ENCODE measurements at places on chromosomes 7 and 10. TPM values are rescaled to one million over a fixed set of nuclear protein-coding genes. Genes with fewer than 3 reads are reported as not detected.

Gene CYP3A5
- not detected for total RNA-seq

DNA sequence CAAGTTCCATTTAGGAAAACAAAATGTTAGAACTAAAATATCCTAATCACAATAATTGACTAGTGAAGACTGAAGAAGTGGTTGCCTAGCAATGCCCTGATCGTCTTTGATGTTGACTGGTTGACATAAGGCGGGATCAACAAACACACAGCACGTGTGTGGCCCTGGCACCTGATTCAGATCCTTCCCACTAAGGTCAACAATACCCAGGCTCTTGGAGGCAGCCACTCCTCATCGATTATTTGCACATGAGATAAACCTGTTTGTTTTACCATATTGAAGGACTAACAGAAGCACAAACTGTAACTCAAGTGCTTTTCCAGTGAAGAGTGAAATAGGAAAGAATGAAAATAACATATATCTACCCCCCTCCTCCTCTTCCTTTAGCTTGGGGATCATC, 15.6 kb downstream of the FANK1 start:
- H3K27me3 ChIP-seq: no peaks in the 10 kb centered on the region
- no peak overlapping the region for H3K4me3 ChIP-seq
- H3K36me3 ChIP-seq: no peaks in the 10 kb centered on the region
- DNase-seq: no peak

Gene NUPR2
- total RNA-seq: not detected

DNA sequence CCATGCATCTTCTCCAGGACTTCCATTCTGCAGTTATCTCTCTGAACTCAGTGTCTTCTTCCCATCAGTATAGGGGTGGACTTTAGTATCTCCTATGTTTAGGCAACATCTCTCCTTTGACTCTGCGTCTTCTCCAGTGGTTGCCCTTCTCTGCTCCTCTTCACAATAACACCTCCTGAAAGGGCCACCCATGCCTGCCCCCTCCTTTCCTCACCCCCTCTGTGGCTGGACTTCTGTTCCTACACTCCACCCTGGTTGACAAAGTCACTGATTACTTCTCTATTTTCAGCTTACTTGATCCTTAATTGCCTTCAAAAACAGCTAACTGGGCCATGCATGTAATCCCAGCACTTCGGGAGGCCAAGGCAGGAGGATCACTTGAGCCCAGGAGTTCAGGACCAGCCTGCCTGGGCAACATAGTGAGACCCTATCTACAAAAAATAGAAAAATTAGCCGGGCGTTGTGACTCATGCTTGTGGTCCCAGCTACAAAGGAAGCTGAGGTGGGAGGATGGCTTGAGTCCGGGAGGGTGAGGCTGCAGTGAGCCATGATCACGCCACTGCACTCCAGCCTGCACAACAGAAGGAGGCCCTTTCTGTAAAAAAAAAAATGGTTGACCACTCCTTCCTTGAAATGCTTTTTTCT, 13.7 kb downstream of the SRGN start:
- H3K27ac ChIP-seq: no peak overlapping the region
- no peak for DNase-seq
- no peaks in the 10 kb centered on the region for H3K27me3 ChIP-seq

Gene DLX5
- total RNA-seq: not detected

DNA sequence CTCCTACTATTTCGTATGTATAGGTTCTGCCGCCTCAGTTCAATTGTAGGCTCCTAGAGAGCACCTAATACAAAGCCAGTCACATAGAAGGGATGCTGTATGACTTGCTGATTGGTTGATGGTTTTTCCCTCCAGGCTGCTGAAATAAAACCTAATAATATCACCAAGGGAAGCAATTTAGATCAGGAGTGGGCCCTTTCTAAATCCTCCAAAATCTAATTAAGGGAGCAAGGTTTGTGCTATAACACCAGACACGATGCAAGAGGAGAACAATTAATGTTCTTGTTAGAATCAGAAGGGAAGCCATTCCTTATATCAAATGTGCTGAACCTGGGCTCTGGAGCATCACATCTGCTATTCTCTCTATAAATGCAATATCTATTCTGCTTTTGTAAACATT, 42.0 kb upstream of the SLC13A1 start:
- H3K4me3 ChIP-seq: no peak overlapping the region
- no peaks in the 10 kb centered on the region for H3K27me3 ChIP-seq
- H3K36me3 ChIP-seq: no peaks in the 10 kb centered on the region
- DNase-seq: no peak

- H3K36me3 ChIP-seq: no peaks in the 10 kb centered on the region
- no peaks in the 10 kb centered on the region for H3K27me3 ChIP-seq
- H3K4me3 ChIP-seq: no peak overlapping the region
- no peaks in the 10 kb centered on the region for H3K4me1 ChIP-seq
Observed at GRCh38 chr10:106401161-106401560, 763.3 kb downstream of the SORCS1 start.

- H3K27ac ChIP-seq: no peak overlapping the region
- no peaks in the 10 kb centered on the region for H3K27me3 ChIP-seq
- peaks cover 18% of the 10 kb centered on the region for H3K4me1 ChIP-seq
Observed at GRCh38 chr7:16270844-16271243, 150.5 kb downstream of the CRPPA start.

GRCh38 chr7:105270117-105270516, 118.6 kb downstream of the SRPK2 start:
- H3K27me3 ChIP-seq: no peaks in the 10 kb centered on the region
- H3K36me3 ChIP-seq: no peaks in the 10 kb centered on the region
- peaks cover 17% of the 10 kb centered on the region for H3K4me1 ChIP-seq
- DNase-seq: peak; percentile 51
- no peak overlapping the region for H3K4me3 ChIP-seq

GRCh38 chr7:71535616-71536015, 403.7 kb downstream of the GALNT17 start:
- H3K4me3 ChIP-seq: no peak overlapping the region
- no peak overlapping the region for H3K27ac ChIP-seq
- no peak for DNase-seq

DNA sequence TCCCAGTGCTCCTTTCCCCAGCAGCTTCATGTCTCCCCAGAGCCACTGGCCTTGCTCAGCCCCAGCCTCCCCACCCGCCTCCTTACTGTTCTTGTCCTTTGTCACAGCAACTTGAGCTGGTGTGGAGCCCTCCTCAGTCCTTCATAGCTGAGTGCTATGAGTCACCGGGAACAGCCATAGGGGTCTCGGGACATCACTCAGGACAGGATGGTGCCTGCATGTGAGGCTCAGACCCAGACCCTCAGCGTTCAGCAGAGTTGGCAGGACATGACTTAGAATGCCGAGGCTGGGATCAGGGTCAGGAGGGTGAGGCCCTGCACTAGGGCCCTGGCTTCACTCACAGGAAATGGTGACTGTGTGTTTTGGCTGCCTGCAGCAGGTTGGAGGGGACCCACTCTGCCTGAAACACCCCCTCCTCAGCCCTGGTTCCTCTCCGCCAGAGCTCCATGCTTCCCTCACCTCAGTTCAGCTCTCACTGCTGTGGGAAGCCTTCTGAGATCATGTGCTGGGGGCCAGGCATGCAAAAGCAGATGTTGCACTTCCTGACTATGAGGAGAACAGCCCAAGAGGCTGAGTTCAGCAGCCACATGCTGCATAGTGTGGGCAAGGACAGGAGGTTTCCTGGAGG, 40.7 kb upstream of the GJD4 start:
- no peaks in the 10 kb centered on the region for H3K36me3 ChIP-seq
- no peak for DNase-seq
- no peaks in the 10 kb centered on the region for H3K4me1 ChIP-seq
- no peaks in the 10 kb centered on the region for H3K27me3 ChIP-seq
- H3K27ac ChIP-seq: no peak overlapping the region

- DNase-seq: peak; percentile 6
- H3K4me3 ChIP-seq: no peak overlapping the region
- no peaks in the 10 kb centered on the region for H3K4me1 ChIP-seq
- H3K27ac ChIP-seq: no peak overlapping the region
- H3K27me3 ChIP-seq: no peaks in the 10 kb centered on the region
- peaks cover 3% of the 10 kb centered on the region for H3K36me3 ChIP-seq
Observed at GRCh38 chr10:85667638-85668233, 698.9 kb downstream of the GRID1 start.

Gene CCDC172
- 3.8 TPM for total RNA-seq
